ENCODE measurements at places on chromosomes 6 and 20. TPM values are rescaled to one million over a fixed set of nuclear protein-coding genes. Genes with fewer than 3 reads are reported as not detected.

- H3K4me3 ChIP-seq = no peak overlapping the region
- H3K27ac ChIP-seq = peak overlapping the region; percentile 37
- H3K27me3 ChIP-seq = no peaks in the 10 kb centered on the region
- peaks cover 20% of the 10 kb centered on the region for H3K4me1 ChIP-seq
- DNase-seq = no peak
- no peaks in the 10 kb centered on the region for H3K36me3 ChIP-seq
These were observed 70.9 kb upstream of the PLEKHG1 start for GRCh38 chr6:150528648-150529285.

DNA sequence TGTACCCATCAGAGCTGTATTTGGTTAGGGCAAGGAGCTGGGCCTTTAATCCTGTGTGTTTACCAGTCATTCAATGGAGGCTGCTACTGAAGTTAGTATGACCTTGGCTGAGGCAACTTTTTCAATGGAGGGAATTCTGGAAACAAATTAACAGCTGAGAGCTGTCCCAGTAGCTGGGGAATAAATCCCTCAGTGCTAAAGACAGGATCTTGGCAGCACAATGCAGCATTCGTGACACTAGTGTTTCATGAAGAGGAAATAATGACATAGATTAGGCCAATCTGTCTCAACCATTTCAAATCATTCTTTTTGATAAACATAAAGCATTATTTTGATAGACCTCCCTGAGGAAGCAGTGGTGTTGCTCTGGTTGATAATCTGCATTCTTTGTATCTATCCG, 42.9 kb downstream of the GRM1 start:
- no peak overlapping the region for H3K27ac ChIP-seq
- H3K27me3 ChIP-seq = no peaks in the 10 kb centered on the region
- H3K36me3 ChIP-seq = no peaks in the 10 kb centered on the region
- H3K4me1 ChIP-seq = no peaks in the 10 kb centered on the region
- no peak overlapping the region for H3K4me3 ChIP-seq

GRCh38 chr20:11965602-11966001, 47.9 kb downstream of the BTBD3 start:
- no peak for DNase-seq
- H3K4me1 ChIP-seq = no peaks in the 10 kb centered on the region
- H3K4me3 ChIP-seq = no peak overlapping the region
- no peaks in the 10 kb centered on the region for H3K36me3 ChIP-seq

GRCh38 chr20:50488236-50488806, 21.9 kb upstream of the PTPN1 start:
- no peak overlapping the region for H3K27ac ChIP-seq
- H3K4me1 ChIP-seq = peaks cover 3% of the 10 kb centered on the region
- H3K27me3 ChIP-seq = no peaks in the 10 kb centered on the region

CPNE5 gene
- 6.6 TPM for total RNA-seq

DNA sequence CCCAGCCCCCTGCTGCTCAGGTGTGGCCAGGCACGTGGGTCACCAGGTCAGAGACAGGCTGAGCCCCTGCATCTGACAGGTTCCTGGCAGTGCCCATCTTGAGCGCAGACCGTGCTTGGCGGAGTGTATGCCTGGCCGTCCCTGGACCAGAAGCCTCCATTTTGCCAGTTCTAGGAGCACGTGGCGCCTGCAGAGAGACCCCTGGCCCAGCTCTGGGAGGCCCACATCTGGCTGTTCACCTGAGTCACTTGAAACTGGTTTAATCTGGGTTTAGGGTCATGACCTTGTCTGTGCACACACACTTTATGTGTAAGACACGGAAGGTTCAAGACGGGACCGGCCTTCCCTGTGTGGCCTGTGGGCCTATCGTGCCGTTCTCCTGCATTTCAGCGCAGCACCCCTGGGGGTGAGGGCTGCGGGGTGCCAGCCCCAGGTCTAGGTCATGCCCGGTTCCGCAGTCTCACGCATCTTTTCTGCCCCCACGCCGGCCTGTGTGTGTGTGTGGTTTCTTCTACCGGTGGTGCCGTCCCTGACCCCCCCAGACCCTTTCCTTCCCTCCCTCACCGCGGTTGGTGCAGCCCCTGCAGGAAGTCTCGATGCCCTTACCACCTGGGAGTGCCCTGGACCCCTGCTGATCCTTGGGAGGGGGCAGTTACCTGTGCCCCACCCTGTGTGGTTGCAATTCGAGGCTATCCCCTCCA, 14.0 kb downstream of the SS18L1 start:
- no peaks in the 10 kb centered on the region for H3K27me3 ChIP-seq
- H3K4me3 ChIP-seq = no peak overlapping the region
- H3K4me1 ChIP-seq = peaks cover 19% of the 10 kb centered on the region

DNA sequence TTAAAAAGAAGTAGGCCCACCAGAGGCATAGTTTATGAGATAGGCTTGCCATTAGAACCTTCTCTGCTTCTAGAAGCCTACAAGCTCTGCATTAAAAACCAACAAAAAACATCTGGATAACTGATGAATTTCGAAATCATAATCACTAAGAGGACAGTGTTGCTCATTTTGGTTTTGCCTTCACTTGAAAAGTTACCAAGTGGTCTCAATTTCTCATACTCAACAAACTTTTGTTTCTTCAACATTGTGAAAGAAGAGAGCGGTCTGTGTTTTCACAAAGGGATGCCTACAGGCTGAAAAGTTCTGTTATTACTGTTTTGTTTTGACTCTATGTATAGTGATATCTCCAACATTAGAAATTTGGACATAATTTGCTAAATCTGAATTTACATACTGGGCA, 98.9 kb downstream of the PDSS2 start:
- H3K36me3 ChIP-seq = no peaks in the 10 kb centered on the region
- no peaks in the 10 kb centered on the region for H3K4me1 ChIP-seq
- no peak for DNase-seq
- no peaks in the 10 kb centered on the region for H3K27me3 ChIP-seq
- no peak overlapping the region for H3K27ac ChIP-seq
- H3K4me3 ChIP-seq = no peak overlapping the region

GRCh38 chr20:35039846-35040489, 52.6 kb downstream of the TRPC4AP start:
- H3K4me1 ChIP-seq = no peaks in the 10 kb centered on the region
- no peaks in the 10 kb centered on the region for H3K27me3 ChIP-seq

GRCh38 chr6:152316024-152316423, 321.1 kb downstream of the SYNE1 start:
- no peaks in the 10 kb centered on the region for H3K4me1 ChIP-seq
- H3K4me3 ChIP-seq = no peak overlapping the region
- H3K27ac ChIP-seq = no peak overlapping the region
- no peaks in the 10 kb centered on the region for H3K27me3 ChIP-seq
- DNase-seq = no peak

DNA sequence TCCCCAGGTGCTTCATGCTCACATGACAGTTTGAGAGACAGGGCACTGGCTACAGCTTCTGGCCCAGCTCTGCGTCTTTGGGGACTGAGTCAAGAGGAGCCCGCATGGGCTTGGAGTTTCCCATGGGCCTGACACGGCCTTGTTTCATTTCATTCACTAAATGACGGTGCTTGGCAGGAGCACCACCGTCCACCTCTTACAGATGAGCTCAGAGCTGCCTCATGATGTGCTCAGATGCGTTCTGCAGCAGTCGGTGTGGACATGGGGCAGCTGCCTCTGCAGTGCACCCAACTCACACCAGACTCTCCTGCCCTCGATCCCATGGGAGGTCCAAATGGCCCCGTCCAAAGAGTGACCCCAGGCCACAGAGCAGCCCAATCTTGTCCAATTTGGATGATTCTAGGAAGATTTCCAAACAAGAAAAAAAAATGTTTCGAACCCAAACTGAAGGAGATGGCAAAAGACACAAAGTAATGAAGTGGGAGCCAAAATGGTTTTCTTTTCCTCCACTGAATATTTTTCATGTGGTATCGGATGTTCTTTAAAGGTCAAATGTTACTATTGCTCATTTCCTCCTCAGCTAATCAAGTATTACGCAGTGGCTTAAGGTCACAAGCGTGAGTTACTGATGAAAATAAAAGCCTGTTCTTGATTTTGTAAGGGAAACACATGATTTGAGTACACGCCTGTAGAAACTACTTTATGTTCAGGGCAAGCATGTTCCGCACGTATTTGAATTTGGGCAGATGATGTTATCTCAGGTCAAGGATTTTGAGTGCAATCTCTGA, 524.2 kb downstream of the CDH26 start:
- DNase-seq = peak; percentile 88
- H3K27ac ChIP-seq = no peak overlapping the region
- no peaks in the 10 kb centered on the region for H3K36me3 ChIP-seq
- no peak overlapping the region for H3K4me3 ChIP-seq

MTFR2 gene
- total RNA-seq = 1.2 TPM

DNA sequence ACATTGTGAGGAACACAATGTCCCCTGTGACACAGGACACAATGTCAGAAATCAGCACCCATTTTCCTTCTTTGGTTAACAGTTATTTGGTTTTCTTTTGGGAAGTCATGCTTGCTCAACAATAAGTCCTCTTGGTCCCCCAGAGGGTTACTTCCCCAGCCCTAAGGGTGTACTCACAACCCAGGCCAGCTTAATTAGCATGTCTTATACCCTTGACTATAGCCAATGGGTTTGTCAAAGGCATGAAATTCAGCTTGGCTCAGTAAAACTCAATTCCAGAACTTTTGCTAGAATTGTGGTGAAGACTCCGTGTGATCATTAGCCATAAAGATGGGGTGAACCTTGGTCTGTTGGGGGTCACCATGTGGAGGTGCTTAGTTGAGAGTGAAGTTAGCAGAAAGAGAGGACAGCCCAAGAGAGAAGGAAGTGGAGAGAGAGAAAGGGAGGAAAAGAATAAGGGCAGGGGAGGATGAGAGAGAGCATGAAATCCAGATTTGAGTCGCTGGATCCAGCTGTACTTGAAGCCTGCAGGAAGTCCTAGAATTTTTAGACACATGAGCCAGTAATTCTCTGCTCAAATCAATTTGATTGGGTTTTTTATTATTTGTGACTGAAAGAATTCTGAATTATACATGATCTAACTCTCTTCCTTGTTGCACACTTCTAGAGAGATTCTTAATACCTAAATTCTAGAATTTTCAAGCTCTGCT, 321.3 kb upstream of the JAG1 start:
- no peaks in the 10 kb centered on the region for H3K27me3 ChIP-seq
- H3K4me3 ChIP-seq = no peak overlapping the region
- H3K36me3 ChIP-seq = no peaks in the 10 kb centered on the region
- no peak overlapping the region for H3K27ac ChIP-seq

- no peak overlapping the region for H3K4me3 ChIP-seq
- DNase-seq = no peak
- H3K4me1 ChIP-seq = peaks cover 8% of the 10 kb centered on the region
- H3K36me3 ChIP-seq = no peaks in the 10 kb centered on the region
- peak overlapping the region; percentile 35 for H3K27ac ChIP-seq
- H3K27me3 ChIP-seq = no peaks in the 10 kb centered on the region
These were observed 14.3 kb downstream of the ID4 start for GRCh38 chr6:19851241-19852089.

DNA sequence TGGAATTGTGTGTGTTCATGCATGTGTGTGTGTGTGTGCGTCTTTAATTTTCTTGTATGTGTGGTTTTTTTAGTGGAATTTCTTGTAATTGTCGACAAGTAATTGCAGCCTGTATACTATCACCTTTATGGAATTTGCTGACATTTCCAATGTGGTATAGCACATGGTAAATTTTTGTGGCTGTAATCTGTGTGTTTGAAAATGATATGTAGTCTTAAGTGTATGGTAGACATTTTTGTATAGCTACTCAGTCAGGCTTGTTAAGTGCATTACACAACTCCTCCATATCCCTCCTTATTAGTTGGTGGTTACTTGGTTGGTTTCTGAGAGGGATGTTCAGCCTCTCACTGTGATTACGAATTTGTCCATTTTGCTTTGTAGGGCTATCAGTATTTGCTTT, 384.5 kb upstream of the HSF2 start:
- no peaks in the 10 kb centered on the region for H3K4me1 ChIP-seq
- H3K27ac ChIP-seq = no peak overlapping the region
- no peak for DNase-seq
- H3K27me3 ChIP-seq = no peaks in the 10 kb centered on the region
- no peak overlapping the region for H3K4me3 ChIP-seq

DNA sequence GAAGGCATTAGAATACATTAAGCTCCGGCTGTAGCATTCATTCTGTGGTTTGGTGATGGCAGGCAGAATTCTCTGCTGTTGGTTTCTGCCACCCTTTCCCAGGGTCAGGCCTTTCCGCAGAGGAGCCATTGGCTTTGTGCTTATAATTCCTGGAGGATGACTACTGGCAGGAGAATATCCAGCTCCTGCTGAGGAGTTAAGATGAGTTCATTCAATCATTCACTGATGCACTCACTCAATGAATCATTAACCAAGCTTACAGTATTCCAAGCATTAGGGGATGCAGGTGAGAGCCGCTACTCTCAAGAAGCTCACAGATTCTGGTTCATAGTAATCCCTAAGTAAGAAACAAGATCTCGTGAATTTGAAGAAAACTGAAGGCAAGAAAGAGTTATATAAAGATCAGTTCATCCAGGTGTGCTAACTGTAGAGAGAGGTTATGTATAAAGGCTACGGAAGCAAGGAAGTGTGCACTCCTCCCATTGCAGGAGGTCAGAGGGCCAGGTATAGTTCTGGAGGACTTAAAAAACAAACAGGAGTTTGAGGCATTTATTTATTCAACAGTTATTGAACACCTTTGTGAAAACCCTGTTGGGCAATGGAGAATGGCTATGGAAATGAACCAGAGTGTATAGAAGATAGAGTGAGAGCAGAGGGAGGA, 75.5 kb downstream of the HMGN3 start:
- H3K27ac ChIP-seq = no peak overlapping the region
- H3K4me1 ChIP-seq = no peaks in the 10 kb centered on the region
- no peak overlapping the region for H3K4me3 ChIP-seq
- H3K36me3 ChIP-seq = no peaks in the 10 kb centered on the region

DNA sequence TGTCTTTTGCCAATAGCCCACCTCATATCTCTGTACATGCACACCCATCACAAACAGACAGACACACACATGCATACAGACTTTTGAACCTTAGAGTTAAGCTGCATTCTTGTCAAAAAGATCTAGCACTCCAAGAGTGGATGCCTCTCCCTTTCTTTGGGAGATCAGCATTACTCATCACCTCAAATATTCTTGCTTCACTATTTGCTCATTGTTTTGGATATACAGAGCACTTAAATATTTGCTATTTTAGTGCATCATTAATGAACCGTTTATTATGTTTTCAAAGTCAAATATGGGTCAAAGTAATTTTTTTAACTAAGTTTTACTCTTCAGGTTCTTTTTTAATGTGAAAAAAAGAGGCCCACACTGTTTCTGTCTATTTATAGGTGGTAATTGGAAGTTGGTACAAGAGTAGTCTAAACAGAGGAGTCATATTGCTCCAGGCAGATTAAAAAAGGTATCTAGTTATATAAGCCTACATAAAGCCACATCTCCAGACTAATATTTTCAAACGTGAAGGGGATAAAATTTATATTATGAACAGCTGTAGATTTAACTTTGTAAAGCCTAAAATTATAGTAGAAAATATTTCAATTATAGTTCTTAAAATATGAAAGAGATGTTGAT, 102.6 kb downstream of the FLRT3 start:
- H3K27me3 ChIP-seq = no peaks in the 10 kb centered on the region
- no peak overlapping the region for H3K4me3 ChIP-seq
- H3K27ac ChIP-seq = no peak overlapping the region
- H3K4me1 ChIP-seq = no peaks in the 10 kb centered on the region
- no peak for DNase-seq
- H3K36me3 ChIP-seq = no peaks in the 10 kb centered on the region

MUC21 gene
- total RNA-seq = 207 TPM
